Renal cortex interstitium (tissue), 15 donors: ENCODE measurements at places on chromosomes 16 and 17. TPM values are rescaled to one million over a fixed set of nuclear protein-coding genes. Genes with fewer than 3 reads are reported as not detected.

GRCh38 chr17:49851387-49852291 is 3.8 kb upstream of the TAC4 start:
- peak; percentile 51 for DNase-seq

DNA sequence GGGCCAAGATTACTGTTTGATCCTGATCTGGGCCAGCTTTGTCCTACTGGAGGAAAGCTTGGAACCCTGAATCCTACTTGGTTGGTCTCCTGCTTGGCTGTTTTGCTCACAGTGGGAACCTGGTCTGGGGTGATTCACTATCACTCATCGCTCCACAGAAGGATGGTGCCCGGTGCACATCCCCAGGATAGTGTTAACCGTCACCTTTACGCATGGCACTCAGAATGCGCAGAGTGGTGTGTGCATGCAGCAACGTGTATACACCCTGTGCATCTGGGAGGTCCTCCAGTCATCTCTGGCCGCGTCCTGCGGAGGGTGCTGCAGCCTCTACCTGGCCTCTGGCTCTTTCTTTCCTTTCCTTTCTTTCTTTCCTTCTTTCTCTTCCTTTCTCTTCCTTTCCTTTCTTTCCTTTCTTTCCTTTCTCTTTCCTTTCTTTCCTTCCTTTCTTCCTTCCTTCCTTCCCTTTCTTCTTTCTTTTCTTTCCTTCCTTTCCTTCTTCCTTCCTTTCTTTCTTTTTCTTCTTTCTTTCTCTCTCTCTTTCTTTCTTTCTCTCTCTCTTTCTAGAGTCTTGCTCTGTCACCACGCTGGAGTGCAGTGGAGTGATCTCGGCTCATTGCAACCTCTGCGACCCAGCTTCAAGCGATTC is 13.1 kb downstream of the SOCS3 start:
- DNase-seq = no peak

DNA sequence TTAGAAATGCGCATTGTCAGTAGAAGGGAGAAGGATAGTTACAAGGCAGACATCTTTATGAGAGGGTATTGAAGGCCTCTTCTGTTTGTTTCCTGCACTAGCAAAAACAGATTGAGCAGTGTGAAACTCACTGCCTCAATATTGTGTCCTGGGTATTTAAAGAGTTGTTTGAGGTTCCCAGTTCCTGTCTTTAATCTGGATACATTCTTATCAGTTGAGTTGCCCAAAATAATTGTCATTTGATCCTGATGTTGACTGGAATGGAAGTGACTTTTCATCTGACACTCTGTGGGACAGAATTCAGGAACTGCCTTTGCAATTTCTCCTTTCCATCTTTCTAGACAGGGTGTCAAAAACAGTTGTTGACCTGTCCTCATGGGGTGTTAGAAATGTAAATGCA is 1.7 kb downstream of the ATP6V0A1 start:
- no peak for DNase-seq

DNA sequence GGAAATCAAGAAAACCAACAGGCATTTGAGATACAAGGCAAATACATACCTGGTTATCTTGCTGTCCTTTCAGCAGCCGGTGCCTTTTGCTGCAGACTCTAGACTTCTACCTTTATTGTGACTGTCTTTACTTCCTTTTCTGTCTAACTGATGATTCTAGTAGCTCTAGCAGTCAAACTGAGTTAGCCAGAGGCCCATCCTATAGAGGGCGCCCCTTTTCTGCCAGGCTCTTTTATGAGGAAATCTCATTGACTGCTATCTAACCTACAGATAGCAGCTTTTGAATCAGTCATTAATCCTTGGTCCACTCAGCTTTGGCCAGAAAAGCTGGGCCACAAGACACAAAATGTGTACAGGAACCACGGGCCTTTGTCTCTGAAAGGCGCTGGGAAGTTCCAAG is 87.5 kb upstream of the WSB1 start:
- no peak for DNase-seq

- DNase-seq = no peak
Measured at GRCh38 chr16:84543253-84543652, 38.8 kb upstream of the MEAK7 start.

GRCh38 chr17:82963104-82963950 is 116.1 kb upstream of the METRNL start:
- DNase-seq = no peak

DNA sequence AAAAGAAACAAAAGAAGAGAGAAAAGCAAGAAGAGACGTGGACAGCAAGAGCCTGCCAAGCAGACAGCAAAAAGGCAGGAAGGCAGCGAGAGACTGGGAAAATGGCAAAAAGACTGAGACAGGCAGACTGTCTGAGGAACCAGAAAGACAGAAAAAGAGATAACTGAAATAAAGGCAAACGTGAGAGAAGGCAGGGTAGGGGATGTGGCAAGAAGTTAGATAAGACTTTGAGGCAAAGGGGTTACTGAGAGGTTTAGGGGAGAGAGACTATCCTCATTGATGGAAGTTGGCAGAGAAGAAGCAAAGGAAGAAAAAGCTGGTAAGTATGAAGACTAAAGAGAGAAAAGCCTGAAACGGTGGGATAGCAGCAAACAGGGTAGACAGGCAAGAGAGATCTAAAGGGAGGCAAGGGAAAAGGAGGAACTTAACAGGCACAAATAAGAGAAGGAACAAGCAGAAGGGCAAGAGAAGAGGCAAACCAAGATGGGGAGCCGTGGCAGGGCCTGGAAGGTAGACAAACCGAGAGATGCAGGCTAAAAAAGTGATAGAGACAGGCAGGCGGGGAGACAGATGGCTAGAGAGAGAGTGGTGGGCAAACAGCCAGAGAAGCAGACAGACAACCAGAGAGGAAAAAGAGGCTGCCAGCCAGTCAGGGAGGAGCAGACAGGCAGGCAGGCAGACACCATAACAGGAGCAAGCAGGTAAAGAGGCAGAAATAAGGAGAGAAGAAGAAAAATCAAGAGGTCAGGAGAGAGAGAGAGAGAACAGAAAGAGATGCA is 7.1 kb upstream of the CHD3 start:
- DNase-seq = no peak

DNA sequence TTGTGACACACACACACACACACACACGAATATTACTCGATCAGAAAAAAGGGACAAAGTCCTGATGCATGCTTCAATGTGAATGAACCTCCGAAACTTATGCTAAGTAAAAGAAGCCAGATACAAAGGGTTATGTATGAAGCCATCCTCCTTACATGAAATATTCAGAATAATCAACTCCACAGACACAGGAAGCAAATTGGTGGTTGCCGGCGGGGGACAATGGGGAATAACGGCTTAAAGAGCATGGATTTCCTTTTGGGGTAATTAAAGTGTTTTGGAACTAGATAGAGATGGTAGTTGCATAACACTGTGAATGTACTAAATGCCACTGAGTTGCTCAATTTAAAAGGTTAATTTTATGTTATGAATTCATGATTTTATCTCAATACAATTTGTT is 8.1 kb upstream of the CACNG5 start:
- no peak for DNase-seq

- no peak for DNase-seq
Measured at GRCh38 chr16:54633943-54634362, 296.7 kb upstream of the IRX5 start.

The EMP2 gene
- polyA plus RNA-seq = 22.7 TPM

The KRTAP9-2 gene
- polyA plus RNA-seq = not detected

The ASB16 gene
- polyA plus RNA-seq = 3.9 TPM

The EXOC3L1 gene
- polyA plus RNA-seq = 6.1 TPM

The RDM1 gene
- polyA plus RNA-seq = 2.3 TPM
